Muscle of leg (tissue), 16 donors: ENCODE measurements at places on chromosomes 6 and 20.

- no peaks in the 10 kb centered on the region for H3K27me3 ChIP-seq
- no peak overlapping the region for H3K27ac ChIP-seq
- DNase-seq: no peak
- peaks cover 60% of the 10 kb centered on the region for H3K36me3 ChIP-seq
- no peak overlapping the region for H3K4me3 ChIP-seq
These were observed 8.5 kb downstream of the TNFAIP3 start for GRCh38 chr6:137875606-137876005.

- no peaks in the 10 kb centered on the region for H3K36me3 ChIP-seq
- no peak overlapping the region for H3K4me3 ChIP-seq
- no peak overlapping the region for H3K27ac ChIP-seq
- no peaks in the 10 kb centered on the region for H3K4me1 ChIP-seq
These were observed 129.1 kb downstream of the SYCP2 start for GRCh38 chr20:59804347-59804746.

GRCh38 chr6:151059612-151060095, 180.1 kb upstream of the AKAP12 start:
- H3K27me3 ChIP-seq: no peaks in the 10 kb centered on the region
- no peak overlapping the region for H3K4me3 ChIP-seq
- DNase-seq: no peak
- peak overlapping the region; percentile 52 for H3K27ac ChIP-seq

GRCh38 chr6:14727494-14728395, 518.1 kb upstream of the JARID2 start:
- H3K4me1 ChIP-seq: peaks cover 2% of the 10 kb centered on the region
- H3K27ac ChIP-seq: peak overlapping the region; percentile 15
- peak; percentile 56 for DNase-seq

GRCh38 chr20:40565001-40565681, 123.9 kb downstream of the MAFB start:
- H3K27me3 ChIP-seq: no peaks in the 10 kb centered on the region
- H3K36me3 ChIP-seq: no peaks in the 10 kb centered on the region
- peaks cover 3% of the 10 kb centered on the region for H3K4me1 ChIP-seq
- no peak for DNase-seq
- no peak overlapping the region for H3K4me3 ChIP-seq

GRCh38 chr20:62413896-62414481, 6.9 kb upstream of the CABLES2 start:
- H3K4me3 ChIP-seq: no peak overlapping the region
- no peak for DNase-seq
- H3K36me3 ChIP-seq: no peaks in the 10 kb centered on the region
- no peak overlapping the region for H3K27ac ChIP-seq

GRCh38 chr6:97947841-97948240, 664.8 kb upstream of the MMS22L start:
- no peaks in the 10 kb centered on the region for H3K4me1 ChIP-seq
- no peak overlapping the region for H3K27ac ChIP-seq
- DNase-seq: peak; percentile 22
- no peaks in the 10 kb centered on the region for H3K27me3 ChIP-seq
- no peaks in the 10 kb centered on the region for H3K36me3 ChIP-seq

- DNase-seq: no peak
- H3K36me3 ChIP-seq: no peaks in the 10 kb centered on the region
- H3K4me1 ChIP-seq: peaks cover 10% of the 10 kb centered on the region
- no peak overlapping the region for H3K27ac ChIP-seq
- peaks cover 3% of the 10 kb centered on the region for H3K27me3 ChIP-seq
- H3K4me3 ChIP-seq: no peak overlapping the region
These were observed 555.6 kb downstream of the CD83 start for GRCh38 chr6:14673201-14673600.
